Germinal center (tissue), 1 donor: ENCODE measurements at places on chromosomes 4 and X.
A peak's percentile ranks its signal among the peaks of the same experiment; 100 is the strongest.

DNA sequence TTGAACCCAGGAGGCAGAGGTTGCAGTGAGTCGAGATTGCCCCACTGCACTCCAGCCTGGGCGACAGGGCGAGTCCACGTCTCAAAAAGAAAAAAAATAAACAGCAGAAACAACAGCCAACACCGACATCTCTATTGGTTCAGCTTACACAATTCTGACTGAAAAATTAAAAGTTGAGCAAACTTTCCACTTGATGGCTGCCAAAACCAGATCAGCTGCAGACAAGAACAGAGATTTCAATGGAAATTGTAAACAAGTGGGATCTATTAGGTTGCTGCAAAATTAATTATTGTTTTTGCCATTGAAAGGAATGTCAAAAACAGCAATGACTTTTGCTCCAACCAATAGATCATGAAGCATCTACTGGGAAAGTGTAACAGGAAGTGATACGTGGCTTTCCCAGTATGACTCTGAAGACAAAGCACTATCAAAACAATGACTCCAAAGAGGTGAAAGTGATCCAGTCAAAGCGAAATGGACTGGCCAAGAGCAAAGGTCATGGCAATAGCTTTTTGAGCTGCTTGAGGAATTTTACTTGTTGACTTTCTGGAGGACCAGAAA, 26.3 kb downstream of the UPF3B start:
- DNase-seq: no peak

DNA sequence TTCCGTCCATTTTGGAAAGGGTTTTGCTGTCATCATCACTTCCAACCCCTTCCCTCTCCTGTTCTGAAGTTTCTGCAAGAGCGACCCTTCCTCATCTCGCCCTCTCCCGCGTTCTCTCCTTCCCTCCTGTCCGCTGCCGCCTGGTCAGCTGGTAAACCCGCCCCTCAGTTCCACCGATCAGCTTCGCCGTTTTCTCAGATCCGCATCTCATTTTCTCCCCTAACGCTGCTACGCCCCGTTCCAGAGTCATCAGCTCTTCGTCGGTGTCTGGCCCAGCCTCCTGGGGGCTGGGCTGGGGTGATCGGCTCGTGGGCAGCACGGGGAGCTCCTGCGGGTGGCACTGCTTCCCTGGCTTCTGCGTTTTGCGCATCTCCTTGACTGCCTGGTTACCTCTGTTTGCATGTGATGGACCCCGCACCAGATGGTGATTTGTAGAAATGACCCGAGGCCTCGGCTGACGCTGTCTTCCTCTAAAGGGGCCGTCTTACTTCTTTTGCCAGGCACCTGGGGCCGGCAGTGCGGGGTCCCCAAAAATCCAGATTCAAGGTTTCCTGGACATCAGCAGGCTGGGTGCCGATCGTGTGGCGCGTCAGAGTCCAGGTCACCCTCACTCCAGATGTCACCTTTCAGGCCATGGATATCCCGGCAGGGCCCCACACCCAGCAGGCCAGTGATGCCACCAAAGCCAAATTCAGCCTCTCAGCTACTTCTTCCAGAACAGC, 13.4 kb downstream of the CTBP1 start:
- DNase-seq: no peak

GRCh38 chrX:141732031-141732430, 33.5 kb upstream of the SPANXD start:
- DNase-seq: no peak

- no peak for DNase-seq
Measured at GRCh38 chr4:42104521-42104920, 47.9 kb downstream of the BEND4 start.

DNA sequence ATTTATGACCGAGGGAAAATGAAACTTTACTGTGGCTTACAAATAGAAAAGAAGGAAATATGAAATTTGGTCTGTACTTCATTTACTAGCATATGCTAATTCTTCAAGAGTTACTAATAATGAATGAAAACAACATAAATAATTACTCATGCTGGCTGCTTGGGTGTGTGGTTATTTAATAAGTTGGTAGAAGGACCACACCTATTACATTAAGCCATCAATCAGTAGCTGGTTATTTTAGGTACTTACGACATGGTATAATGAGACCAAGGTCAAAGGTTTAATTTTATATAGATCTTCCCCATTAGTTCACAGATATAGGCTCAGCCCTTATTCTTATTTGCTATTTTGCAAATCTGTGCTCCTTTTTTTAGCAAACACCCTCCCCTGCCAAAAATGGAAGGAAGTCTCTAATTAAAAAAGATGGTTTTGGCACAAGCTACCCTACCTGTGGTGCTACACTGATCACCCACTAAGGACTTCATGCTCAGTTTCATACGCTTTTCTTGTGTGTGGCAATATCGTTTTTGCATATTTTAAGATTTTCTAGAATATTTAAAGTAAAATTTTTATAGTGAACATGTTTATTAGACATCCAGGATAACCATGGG, 14.1 kb downstream of the TMPRSS11D start:
- DNase-seq: no peak

DNA sequence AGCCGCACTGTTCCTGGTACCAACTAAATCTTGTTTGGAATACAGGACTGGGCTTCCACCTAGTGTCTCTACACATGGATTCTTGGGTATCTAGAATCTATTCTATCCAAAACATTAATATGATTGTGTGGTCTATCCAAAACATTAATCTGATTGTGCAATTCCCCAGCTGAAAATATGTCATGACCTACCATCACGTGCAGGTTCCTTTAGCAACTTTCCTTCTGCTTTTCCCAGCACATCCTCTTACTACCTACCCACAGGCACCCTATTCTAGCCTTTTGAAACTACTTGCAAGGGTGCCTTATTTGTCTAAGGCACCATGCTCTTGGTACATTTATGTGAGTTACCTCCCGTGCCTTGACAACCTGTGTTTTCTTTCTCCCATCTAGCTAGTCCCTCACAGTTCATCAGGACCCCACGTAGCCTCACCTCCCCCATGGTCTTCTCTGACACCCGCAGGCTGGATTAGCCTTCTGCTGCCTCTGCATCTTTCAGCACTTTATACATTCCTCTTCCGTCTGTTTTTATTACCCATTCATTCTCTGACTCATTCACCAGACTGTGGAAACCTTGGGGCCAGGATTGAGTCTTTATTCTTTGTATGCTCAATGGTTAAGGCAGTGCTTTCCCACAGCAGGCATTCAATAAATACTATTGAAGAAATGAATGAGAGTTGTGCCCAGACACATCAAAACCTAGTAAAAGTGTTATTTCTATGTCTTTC, 88.8 kb upstream of the FAM9B start:
- DNase-seq: no peak

GRCh38 chr4:189021831-189022230, 882.6 kb downstream of the TRIML1 start:
- no peak for DNase-seq

DNA sequence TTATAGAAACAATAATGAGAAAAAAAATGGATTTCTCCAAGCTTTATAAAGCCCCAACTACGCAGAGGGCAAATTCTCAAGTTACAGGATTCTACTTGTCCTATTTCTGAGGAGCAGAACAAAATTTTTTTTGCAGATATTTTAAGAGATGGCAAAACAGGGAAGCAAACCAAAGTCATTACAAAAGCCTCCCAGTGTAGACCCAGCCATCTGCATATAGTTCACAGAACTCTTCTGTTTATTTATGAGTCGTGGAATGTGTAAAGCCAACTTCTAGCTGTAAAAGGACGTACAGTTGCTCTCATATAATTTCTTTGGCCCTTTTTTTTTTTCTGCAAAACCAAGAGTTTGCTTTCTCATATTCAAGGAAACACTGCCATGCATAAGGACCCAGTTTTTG, 120.4 kb downstream of the PCDH7 start:
- no peak for DNase-seq

DNA sequence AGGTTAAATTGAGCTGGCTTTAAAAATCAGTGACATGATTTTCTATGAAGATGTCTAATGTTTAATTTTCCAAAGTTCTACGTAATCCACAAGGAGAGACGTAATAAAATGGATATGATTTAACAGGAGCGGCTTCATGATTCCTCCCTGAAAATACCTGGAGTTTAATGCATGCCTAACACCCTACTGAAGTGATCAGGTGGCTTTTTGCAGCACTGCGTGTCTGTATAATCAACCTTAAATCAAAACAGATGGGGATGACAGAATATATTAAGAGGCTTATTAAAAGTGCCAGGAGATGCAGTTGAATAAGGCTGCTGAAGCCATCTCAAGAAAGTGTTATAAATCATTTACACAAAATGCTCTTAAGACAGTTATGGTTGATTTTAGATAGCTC, 112.4 kb upstream of the TLR3 start:
- no peak for DNase-seq

GRCh38 chrX:55056820-55057674, 17.8 kb upstream of the PAGE2B start:
- no peak for DNase-seq

- no peak for DNase-seq
Measured at GRCh38 chr4:74018771-74019170, 19.7 kb downstream of the CXCL3 start.

GRCh38 chrX:19611636-19612376, 96.5 kb upstream of the MAP3K15 start:
- DNase-seq: peak; percentile 9

DNA sequence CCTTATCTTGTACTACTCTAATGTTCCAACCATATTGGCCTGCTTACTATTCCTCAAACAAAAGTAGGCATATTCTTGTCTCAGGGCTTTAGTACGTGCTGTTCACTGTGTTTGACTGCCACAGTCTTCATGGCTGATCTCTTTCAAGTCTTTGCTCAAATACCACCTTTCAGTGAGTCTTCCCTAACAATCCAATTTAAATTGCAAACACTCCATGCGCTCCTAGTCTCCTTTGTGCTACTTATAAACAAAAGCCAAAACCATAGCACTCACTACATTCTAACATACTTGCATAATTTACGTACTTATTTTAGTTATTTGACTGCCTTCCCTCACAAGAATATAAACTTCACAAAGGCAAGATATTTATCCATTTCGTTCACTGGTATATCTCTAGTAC, 1.7 kb upstream of the ART3 start:
- no peak for DNase-seq

GRCh38 chr4:81690871-81691270, 219.2 kb upstream of the RASGEF1B start:
- DNase-seq: no peak

DNA sequence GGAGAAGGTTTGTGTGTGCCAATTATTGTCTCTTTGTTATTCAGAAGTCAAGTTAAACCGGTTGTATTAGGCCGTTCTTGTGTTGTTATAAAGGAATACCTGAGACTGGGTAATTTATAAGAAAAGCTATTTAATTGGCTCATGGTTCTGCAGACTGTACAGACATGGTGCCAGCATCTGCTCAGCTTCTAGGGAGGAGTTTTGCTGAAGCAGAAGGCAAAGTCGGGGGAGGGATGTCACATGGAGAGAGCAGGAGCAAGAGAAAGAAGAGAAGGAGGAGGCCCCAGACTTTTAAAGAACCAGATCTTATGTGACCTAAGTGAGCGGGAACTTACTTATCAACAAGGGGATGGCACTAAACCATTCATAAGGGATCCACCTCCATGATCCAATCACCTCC, 349.3 kb upstream of the PCDH18 start:
- no peak for DNase-seq

- no peak for DNase-seq
Measured at GRCh38 chr4:54661169-54661568, 3.4 kb downstream of the KIT start.

GRCh38 chrX:153662266-153662665, 11.3 kb downstream of the PNCK start:
- DNase-seq: no peak

DNA sequence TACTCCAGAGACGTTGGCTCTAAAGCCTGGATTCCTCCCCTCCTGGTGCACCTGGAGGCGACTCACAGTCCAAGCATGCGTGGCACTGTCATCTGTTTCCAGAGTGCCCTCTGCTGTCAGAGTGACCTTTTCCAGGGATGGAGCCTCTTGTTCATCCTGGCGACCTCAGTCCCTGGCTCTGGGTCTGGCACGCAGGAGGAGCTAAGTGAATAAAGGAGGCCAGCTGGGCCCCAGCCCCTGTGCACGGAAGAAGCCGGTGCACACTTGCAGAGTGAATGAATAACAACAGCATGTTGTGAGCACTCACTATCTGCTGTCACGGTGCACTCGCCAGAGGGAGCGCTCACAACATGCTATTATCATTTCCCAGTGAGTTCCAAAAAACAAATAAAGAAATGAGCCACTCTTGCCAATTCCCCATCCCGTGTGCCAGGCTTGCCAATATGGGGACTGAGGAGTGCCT, 27.8 kb upstream of the PSAPL1 start:
- no peak for DNase-seq

GRCh38 chr4:145011636-145012035, 86.4 kb downstream of the ANAPC10 start:
- no peak for DNase-seq

GRCh38 chr4:88737307-88737941, 39.8 kb upstream of the NAP1L5 start:
- DNase-seq: peak; percentile 17

DNA sequence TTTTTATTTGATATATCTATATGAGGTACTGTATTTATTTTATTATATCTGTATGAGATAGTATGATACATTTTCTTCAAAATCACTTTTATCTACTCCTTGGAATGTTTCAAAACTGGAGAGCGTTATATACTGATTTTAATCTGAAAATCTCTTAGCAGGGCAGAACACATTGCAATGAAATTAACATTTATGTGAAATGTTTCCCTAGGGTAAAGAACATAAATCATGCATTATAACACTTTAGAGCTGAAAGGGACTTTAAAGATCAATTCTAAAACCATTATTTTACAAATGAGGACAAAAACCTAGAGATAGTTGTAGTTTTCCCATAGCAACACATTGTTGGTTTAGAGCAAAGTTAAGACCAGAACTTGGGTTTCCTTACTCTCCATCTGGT, 153.7 kb downstream of the ATOH1 start:
- DNase-seq: no peak

GRCh38 chrX:29560065-29560464, 655.3 kb upstream of the MAGEB2 start:
- DNase-seq: no peak

DNA sequence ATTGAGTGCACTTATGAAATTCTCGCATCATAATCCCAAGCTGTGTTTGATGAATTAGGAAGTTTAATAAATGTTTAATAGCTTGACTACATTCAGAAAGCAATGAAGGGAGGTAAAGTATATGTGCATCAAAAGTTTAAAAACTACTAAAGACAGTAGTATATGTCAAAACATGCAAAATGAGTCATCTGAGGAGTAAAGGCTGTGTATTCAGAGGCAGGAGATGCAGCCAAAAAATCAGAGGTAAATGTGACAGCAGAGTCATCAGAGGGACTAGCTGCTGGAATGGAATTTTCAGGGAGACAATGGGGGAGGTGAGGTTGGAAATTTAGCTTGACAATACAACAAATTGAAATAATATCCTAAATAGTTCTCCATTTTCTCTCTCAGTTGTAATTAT, 127.0 kb upstream of the FUNDC1 start:
- no peak for DNase-seq

DNA sequence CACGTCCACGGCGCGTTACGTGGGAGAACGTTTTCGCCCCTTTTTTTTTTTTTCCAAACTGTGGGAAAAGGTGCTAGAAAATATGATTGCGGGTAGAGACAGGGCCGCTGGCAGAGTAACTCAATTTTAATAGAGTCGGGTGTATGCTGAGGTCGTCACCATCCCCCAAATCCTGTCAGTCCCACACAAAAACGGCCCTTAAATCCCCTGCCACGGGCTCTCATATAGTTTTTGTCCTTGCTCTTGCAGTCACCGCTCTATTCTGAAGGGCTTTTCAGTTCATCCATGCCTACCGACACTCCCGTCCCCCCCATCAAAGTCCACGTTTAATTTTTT, 796 bp upstream of the MED14 start:
- DNase-seq: no peak

- no peak for DNase-seq
Measured at GRCh38 chr4:172207258-172207657, 394.1 kb downstream of the GALNTL6 start.

GRCh38 chr4:56979421-56980072, 851 bp downstream of the POLR2B start:
- DNase-seq: peak; percentile 18
